ENCODE measurements at places on chromosomes 5 and 9. TPM values are rescaled to one million over a fixed set of nuclear protein-coding genes. Genes with fewer than 3 reads are reported as not detected.

DNA sequence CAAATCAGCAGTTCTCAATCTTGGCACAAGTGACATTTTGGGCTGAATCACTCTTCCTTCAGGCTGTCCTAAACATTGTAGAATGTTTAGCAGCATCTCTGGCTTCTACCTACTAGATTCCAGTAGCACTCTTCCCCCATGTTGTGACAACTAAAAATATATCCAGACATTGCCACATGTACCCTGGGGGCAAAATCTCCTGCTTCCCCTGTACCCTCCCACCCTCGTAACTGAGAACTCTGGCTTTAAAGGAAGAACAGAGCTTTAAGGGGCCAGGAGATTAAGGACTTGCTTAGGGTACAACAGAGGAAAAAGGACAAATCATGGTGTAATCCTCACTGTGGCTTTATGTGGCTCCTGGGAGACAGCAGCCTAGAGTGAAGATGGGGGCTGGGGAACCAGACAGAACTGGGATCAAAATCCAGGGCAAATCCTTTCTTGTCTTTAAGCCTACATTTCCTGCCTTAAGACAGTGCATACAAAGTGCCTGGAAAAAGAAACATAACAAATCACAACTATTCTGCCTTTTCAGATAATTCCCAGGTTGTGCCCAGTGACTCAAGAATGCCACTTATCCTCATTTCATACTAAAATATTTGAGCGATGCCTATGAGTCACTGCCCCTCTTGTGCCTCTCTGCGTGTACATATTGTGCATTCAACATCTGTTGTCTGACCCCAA is 109.3 kb downstream of the DAPK1 start:
- H3K4me1 ChIP-seq, result peaks cover 16% of the 10 kb centered on the region
- no peak for DNase-seq
- no peak overlapping the region for H3K27ac ChIP-seq
- peaks cover 14% of the 10 kb centered on the region for H3K27me3 ChIP-seq

Gene SLC25A2
- 0.42 TPM for total RNA-seq

- no peak overlapping the region for H3K4me3 ChIP-seq
- H3K27ac ChIP-seq, result peak overlapping the region; percentile 1
- H3K36me3 ChIP-seq, result no peaks in the 10 kb centered on the region
- DNase-seq, result no peak
These were observed 29.4 kb upstream of the ATP6V1G1 start for GRCh38 chr9:114558027-114558675.

Gene ZDHHC11B
- total RNA-seq, result 0.35 TPM

Gene ZNF608
- total RNA-seq, result not detected

Gene C9orf153
- 0.12 TPM for total RNA-seq

DNA sequence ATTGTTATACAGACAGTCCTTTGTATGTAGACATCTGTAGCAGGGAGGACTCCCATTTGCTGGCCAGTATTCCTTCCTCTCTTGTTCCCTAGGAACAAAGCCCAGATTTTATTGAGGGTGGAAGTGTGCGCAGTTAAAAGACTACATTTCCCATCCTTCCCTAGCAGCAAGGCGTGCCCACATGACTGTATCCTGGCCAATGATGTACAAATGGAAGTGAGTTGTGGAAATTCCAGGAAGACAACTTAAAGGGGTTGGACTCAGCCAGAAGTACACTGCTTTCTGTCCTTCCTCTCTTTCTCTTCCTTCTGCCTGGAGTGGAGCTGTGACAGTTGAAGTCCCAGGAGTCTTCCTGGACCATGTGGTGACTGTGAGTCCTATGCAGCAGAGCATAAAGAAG is 89.0 kb downstream of the HRH2 start:
- no peak overlapping the region for H3K4me3 ChIP-seq
- H3K27me3 ChIP-seq, result peaks cover 23% of the 10 kb centered on the region
- no peaks in the 10 kb centered on the region for H3K4me1 ChIP-seq
- H3K36me3 ChIP-seq, result no peaks in the 10 kb centered on the region
- no peak overlapping the region for H3K27ac ChIP-seq
- DNase-seq, result no peak

DNA sequence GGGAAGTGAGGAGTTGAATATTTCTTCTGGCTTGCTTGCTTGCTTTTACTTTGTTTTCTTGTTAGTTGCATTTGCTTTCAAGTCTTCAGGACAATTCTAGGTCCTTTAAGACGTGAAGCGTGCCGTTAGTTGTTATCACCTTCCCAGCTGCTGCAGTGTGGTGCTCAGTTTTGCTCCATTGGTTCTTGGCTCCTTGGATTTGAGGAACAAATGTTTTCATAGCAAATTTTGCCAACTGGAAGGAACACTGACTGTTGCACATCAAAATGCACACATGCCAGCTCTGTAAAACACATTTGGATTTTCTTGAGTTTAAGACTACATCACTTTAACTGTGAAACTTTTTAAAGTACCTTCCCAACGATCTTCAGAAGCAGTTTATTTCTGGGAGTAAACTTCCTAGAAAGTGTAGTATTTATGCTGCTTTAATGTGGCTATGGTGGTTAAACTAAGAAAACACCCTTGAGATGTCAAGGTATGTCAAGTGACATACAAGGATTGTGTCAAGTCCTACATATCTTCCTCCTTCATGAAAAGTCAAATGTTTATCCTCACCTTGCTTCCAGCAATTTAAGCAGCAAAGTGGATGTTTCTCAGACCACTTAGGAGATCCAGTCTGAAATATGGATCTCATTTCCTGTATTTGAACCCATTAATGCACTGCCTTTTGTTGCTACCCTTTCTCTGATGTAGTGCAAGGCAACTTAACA is 24.9 kb downstream of the MOCS2 start:
- peaks cover 54% of the 10 kb centered on the region for H3K36me3 ChIP-seq
- H3K27me3 ChIP-seq, result no peaks in the 10 kb centered on the region
- no peak for DNase-seq

Gene ADGRD2
- total RNA-seq, result not detected

Gene ZBTB43
- 21.0 TPM for total RNA-seq

Gene TMEM203
- total RNA-seq, result 34.0 TPM

Gene ENC1
- total RNA-seq, result 3.4 TPM

Gene ADAMTS13
- 3.0 TPM for total RNA-seq

Gene FBP2
- not detected for total RNA-seq

DNA sequence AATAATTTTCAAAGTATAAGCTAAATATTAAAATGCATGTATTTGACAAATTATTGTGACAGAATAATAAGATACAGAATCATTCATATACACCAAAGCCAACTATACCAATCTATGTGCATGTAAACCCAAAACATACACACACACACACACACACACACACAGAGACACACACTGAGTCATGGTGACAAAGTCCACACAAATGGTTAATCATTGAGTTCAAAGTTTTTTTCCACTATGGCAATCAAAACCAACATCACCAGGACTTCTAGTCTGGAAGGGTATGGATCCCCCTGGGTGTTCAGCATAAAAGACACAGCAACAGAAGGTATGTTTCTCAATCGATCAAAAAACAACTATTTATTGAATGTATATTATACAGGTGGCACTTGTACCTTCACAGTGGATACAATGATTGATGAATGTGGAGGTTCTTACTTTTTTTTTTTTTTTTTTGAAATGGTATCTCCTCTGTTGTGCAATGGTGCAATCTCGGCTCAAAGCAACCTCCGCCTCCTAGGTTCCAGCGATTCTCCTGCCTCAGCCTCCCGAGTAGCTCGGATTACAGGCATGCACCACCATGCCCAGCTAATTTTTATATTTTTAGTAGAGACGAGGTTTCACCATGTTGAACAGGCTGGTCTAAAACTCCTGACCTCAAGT is 137.0 kb downstream of the PDE4D start:
- no peaks in the 10 kb centered on the region for H3K4me1 ChIP-seq
- H3K36me3 ChIP-seq, result no peaks in the 10 kb centered on the region
- no peak overlapping the region for H3K4me3 ChIP-seq
- H3K27ac ChIP-seq, result no peak overlapping the region
- no peak for DNase-seq
- H3K27me3 ChIP-seq, result peaks cover 1% of the 10 kb centered on the region

DNA sequence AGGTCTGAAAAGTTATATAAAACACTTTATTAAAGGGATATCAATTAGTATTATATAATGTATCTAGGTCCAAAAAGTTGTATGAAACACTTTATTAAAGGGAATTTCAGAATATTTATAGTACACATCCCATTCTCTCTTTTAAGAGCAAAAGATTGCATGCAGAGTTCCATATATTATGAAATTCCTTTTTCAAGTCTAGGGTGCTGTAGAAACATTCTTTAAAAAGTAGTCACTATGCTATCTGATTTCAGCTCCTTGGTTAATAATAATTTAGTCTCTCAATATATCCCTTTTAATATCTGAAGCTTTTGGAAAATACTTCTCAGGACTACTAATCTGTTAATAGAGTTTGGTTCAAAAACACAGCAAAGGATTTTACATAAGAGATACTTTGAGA is 1496.1 kb upstream of the C9orf72 start:
- no peak overlapping the region for H3K4me3 ChIP-seq
- no peak for DNase-seq
- H3K36me3 ChIP-seq, result no peaks in the 10 kb centered on the region
- no peaks in the 10 kb centered on the region for H3K4me1 ChIP-seq
- no peak overlapping the region for H3K27ac ChIP-seq

DNA sequence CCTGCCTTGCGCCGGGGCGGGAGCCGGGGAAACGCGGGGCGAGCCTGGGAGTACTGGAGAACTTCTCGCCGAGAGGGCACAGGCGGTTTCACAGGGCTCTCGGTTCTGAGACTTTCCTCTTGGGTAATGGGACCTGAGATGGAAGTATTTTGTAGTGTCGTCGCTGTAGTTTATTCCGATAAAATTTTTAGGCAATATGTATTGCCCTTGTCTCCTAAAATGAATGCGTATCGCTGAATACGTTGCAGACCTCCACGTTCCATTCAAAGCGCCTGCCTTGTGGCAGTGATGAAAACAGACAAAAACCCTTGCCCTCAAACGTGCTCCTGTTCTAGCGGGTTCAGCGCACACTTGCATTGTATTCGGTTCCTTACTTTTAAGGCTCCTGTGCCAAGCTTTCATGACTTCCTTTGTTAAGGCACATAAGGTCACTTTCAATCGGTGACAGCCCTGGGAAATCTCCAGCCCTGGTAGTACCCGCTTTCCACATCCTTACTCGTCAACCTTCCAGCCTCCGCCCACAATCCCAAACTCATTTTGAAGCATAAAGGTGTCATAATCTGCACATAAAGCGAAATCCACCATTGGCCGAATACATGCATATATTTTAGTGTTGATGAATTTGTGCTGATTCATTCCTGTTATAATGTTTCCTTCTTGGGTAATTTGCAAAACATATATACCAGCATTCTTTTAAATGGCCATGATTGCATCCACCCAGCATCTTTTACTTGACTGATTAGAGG is 694 bp downstream of the RMI1 start:
- H3K4me1 ChIP-seq, result peaks cover 43% of the 10 kb centered on the region
- H3K27me3 ChIP-seq, result no peaks in the 10 kb centered on the region
- peak overlapping the region; percentile 98 for H3K27ac ChIP-seq
- peaks cover 40% of the 10 kb centered on the region for H3K36me3 ChIP-seq

Gene LCN10
- not detected for total RNA-seq

DNA sequence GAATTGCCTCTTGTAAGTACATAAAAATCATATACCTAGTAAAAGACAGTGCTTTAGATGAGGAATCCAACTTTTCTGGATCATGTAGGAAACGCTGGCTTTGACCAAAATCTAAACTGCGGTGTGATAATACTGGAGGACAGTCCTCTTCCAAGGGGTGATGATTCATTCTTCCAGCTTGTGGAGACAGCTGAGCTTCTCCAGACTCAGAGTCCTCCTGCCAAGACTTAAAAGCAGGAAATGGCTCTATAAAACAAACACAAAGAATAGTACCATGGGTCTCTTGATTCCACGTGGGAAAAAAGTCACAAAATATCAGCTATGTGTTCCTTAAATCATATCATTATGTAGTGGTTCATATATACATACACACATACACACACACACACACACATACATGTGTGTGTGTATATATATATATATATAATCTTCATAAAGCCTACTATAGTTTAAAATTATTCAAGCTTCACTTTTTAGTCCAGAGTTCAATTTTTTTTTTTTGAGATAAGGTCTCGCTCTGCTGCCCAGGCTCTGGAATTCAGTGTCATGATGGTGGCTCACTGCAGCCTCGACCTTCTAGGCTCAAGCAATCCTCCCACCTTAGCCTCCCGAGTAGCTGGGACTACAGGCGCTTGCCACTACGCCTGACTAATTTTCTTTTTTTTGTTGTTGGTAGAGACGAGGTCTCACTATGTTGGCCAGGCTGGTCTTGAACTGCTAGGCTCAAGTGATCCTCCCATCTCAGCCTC is 65.0 kb downstream of the PKD2L2 start:
- peaks cover 44% of the 10 kb centered on the region for H3K36me3 ChIP-seq
- no peaks in the 10 kb centered on the region for H3K27me3 ChIP-seq
- no peak overlapping the region for H3K4me3 ChIP-seq
- H3K27ac ChIP-seq, result no peak overlapping the region
- H3K4me1 ChIP-seq, result peaks cover 3% of the 10 kb centered on the region

Gene ANKRD31
- 0.17 TPM for total RNA-seq

GRCh38 chr5:113612060-113612496 is 98.6 kb downstream of the YTHDC2 start:
- H3K27ac ChIP-seq, result no peak overlapping the region
- H3K4me1 ChIP-seq, result peaks cover 10% of the 10 kb centered on the region
- no peak for DNase-seq
- H3K27me3 ChIP-seq, result peaks cover 17% of the 10 kb centered on the region
- H3K36me3 ChIP-seq, result no peaks in the 10 kb centered on the region

- H3K36me3 ChIP-seq, result peaks cover 21% of the 10 kb centered on the region
- no peak for DNase-seq
- peak overlapping the region; percentile 94 for H3K27ac ChIP-seq
- H3K27me3 ChIP-seq, result no peaks in the 10 kb centered on the region
- peaks cover 44% of the 10 kb centered on the region for H3K4me1 ChIP-seq
- H3K4me3 ChIP-seq, result peak overlapping the region; percentile 95
These were observed 722 bp upstream of the DCP2 start for GRCh38 chr5:112975721-112976431.

- no peak overlapping the region for H3K27ac ChIP-seq
- peaks cover 40% of the 10 kb centered on the region for H3K4me1 ChIP-seq
- H3K36me3 ChIP-seq, result peaks cover 45% of the 10 kb centered on the region
- H3K27me3 ChIP-seq, result peaks cover 18% of the 10 kb centered on the region
- DNase-seq, result no peak
These were observed 16.9 kb downstream of the TLE4 start for GRCh38 chr9:79588488-79589223.

DNA sequence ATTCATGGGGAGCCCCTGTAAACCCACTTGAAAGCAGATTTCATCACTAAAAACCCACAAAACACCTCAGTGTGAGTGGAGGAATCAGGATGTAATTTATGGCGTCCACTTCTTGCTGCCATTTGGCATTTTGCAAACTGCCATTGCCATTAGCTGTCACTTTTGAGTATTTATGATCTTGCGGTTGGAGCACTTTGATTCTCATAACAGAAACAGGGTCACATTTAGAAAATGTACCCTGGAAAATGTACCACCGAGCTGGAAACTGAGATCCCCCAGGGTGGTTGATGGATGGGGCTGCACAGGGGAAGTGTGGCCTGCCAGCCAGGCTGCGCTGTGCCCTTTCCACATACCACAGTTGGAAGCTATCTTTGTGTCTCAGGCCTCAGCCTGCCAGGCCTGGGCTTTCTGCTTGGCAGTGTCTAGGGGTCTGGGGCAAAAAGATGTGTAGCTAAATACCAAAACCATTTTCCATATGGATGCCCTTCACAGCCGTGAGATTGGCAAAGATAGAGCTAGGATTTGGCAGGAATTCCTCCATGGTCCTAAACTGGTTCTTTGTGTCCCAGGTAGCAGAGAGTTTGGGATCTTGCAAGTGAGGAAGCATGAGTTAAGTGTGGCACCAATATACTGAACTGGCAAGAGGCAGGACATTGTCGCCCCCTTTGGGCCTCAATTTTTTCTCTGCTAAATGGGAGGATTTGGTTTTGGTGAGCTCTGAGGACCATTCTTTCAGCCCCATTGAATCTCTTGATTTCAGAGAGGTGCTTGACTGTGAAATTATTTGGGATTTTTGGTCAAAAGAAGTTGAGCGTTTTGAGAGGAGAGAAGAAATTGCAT is 46.2 kb downstream of the GALNT10 start:
- H3K27ac ChIP-seq, result no peak overlapping the region
- peaks cover 41% of the 10 kb centered on the region for H3K4me1 ChIP-seq
- no peak overlapping the region for H3K4me3 ChIP-seq
- H3K27me3 ChIP-seq, result no peaks in the 10 kb centered on the region

Gene SUSD3
- total RNA-seq, result 81.1 TPM
